ENCODE measurements at places on chromosomes 1 and 21.

DNA sequence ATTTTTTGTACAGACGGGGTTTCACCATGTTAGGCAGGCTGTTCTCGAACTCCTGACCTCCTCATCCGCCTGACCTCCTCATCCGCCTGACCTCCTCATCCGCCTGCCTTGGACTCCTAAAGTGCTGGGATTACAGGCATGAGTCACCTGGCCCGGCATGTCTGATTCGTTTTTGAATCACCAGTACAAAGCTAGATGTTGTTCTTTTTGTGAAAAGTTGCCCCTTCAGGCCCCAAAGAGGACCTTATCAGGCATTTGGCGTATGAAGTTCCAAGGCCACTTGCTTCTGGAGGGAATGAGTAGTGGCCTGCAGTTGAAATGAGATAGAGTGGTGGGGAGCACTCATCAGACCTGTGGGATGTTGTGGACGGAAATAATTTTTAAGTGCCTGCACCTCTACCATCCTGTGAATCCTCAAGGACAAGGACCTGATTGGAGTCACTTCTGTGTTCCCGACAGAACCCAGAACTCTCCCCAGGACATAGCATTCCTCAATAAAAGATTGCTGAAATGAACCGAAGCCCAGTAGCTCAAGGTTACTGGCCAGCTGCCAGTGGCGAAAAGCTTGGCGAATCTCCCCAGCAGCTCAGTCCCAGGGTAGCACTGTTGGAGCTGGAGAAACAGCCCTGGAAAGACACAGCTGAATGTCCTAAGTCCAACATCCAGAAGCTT, 50.1 kb downstream of the NDUFS5 start:
- no peak for DNase-seq

GRCh38 chr1:169100208-169100607, 6.3 kb upstream of the ATP1B1 start:
- no peak for DNase-seq

DNA sequence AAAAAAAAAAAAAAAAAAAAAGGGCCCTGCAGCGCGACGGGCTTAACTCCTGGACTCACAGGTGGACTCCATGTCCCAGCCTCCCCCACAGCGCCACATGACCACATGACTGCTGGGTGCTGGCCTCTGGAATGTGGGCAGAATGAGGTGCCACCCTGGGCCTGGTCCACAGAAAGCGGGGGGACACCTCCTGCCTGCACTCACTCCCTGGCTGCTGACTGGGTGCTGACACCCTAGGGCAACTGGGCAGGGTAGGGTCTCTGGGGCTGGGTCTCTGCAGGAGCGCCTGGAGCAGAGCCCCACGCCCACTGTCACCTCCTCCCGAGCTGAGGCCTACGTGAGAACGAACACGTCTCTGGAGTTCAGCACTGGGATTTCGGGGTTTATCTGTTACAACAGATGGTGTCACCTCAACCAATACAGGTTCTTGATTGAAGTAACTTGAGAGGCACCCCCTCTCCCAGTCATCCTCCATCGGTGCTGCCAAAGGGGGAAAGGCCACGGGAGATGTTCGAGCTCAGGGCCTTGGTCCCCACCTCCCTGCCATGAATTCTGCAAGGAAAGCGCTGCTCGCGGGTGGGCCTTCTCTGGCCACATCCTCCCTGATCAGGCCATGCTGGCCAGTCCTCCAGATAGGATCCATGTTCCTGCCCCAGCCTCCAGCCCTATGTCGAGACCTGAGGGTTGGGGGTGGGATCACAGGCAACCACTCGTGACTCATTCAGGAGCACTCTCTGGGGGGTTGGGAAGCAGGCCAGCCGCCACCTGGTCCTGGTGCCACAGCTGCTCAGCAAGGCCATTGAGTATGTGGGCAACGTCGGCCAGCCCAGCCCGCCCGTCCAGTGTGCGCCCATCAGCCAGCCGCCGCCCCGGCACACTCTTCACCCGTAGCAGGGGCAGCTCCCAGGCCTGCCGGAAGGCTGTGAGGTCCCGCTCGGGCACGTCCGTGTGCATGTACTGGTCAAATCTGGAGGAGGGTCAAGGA, 5.4 kb downstream of the CPLANE2 start:
- DNase-seq: no peak

GRCh38 chr1:160366731-160367515, at the start of gene NHLH1:
Gene NHLH1, plus strand, starts transcription at chr1:160367071. Its CDS starts 3,661 bp downstream, at chr1:160370732.
- DNase-seq: no peak

DNA sequence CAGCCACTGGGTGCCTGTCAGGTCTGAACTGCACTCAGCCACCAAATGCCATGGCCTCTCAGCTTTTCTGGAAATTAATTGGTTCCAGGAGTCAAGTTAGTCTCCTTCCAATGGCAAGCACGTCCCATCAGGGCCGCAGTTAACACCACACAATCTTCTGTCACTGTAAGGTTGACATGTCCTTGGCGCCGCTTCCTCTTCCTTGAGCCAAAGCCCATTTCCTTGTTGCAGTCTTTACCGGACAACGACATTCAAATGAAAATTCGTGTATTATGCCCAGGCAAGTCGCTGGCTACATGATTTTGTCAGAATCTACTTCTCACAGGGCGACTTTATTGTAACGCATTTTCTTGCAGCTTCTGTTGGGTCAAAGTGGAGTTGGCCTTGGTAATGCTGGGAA, 430.6 kb upstream of the KAZN start:
- DNase-seq: no peak

GRCh38 chr1:166112425-166112824, 54.4 kb downstream of the FAM78B start:
- no peak for DNase-seq
